Activated CD8-positive, alpha-beta memory T cell treated with anti-CD3 and anti-CD28 coated beads for 24 hours (primary cell): ENCODE measurements at places on chromosomes 7 and 10.

DNA sequence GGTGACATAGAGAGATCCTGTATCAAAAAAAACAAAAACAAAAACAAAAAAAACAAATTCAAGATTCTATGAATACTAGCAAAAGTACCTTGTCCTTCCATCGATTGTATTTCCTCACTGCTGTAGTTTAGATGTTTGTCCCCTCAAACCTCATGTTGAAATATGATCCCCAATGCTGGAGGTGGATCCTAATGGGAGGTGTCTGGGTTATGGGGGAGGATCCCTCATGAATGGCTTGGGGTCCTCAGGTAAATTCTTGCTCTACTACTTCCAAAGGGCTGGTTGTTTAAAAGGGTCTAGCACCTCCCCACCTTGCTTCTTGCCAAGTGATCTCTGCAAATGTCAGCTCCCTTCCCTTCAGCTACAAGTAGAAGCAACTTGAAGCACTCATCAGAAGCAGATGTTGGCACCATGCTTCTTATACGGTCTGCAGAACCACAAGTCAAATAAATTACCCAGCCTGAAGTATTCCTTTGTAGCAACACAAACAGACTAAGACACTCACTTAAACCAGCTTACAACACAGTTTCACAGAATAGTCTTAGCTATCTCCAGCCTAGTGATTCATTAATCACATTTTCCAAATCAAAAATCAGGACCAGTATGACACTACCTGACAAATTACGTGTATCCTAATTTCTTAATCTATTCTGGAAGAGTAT, 20.7 kb downstream of the ABI1 start:
- no peak for DNase-seq

GRCh38 chr7:42097752-42098151, 139.3 kb downstream of the GLI3 start:
- no peak for DNase-seq

- no peak for DNase-seq
Observed at GRCh38 chr10:50388181-50388580, 136.9 kb upstream of the ASAH2 start.

DNA sequence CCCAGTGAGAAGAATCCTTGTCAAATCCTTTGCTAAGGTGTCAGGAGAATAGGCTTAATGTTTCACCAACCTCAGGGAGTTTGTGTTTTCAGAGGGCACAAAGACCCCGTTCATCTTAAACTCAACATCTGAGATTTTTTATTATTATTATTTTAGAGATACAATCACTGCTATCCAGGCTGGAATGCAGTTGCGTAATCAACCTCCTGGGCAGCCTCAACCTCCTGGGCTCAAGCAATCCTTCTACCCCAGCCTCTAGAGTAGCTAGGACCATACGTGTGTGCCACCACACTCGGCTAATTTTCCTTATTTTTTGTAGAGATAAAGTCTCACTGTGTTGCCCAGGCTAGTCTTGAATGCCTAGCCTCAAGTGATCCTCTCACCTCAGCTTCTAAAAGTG, 599.2 kb downstream of the KCNMA1 start:
- no peak for DNase-seq

DNA sequence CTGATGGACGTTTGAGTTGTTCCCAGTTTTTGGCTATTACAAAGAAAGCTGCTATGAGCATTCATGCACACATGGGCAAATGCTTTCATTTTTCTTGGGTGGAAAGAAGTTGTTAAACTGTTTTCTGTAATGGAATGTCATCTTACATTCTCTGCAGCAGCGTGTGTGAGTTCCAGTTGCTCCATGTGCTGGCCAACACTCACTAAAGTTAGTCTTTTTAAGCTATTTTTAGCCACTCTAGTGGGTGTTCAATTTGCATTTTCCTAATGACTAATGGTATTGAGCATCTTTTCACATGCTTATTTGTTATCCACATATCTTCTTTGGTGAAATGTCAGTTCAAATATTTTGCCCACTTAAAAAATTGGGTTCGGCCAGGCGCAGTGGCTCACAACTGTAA, 82.8 kb upstream of the COL13A1 start:
- no peak for DNase-seq

DNA sequence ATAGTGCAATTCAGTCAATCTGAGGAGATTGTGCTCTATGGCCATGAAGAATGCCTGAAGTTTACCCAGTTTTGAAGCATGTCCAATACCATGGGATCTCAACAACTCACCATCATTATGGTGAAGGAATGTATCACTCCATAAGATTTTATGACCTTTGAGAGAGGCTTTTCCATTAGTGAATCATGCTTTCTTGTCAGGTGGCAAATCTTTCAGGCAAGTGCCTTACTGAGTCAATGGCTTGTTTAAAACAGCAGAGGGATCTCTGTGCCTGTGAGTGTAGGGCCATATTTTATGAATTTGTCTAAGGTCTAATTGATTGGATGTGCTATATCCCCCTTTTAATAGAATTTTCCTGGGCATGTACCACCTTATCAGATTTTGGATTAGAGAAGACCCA, 131.5 kb downstream of the CCDC7 start:
- DNase-seq, result no peak

DNA sequence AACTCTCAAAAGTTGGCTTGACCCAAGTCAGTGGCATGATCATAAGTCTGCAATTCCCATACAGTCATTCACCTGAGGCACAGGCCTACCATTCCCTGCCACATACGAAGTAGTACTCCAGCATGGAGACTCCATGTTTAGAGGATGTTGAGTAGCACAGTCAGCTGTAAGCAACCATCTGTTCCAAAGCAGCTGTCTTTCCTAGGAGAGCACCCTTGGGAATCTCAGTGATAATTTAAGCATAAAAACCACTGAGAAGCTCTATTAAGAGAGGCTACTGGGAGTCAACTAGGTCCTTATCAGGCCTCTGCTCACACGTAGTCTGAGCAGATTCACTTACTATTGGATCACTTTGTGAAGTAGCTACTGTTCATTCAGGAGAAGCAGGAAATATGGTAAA, 61.6 kb upstream of the UNC5B start:
- DNase-seq, result no peak

DNA sequence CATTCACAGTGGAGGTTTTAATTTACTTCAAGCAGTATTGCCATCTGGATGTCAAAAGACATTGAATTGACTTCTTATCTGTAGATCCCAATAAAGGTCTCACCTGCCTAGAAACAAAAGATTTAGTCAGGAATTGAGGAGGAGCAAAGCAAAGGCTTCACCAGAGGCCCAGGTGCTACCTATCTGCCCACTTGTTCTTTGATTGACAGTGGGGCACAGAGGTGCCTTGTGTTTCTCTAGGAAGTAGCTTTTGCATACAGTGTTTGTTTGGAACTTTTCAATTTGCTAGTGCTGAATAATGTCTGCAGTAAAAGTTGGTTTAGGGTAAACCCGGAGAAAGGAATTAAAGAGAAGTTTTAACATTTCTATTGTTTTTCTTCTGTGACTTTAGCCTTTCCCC, 40.4 kb downstream of the AUTS2 start:
- DNase-seq, result no peak

GRCh38 chr7:42046483-42046882, 190.5 kb downstream of the GLI3 start:
- DNase-seq, result no peak

DNA sequence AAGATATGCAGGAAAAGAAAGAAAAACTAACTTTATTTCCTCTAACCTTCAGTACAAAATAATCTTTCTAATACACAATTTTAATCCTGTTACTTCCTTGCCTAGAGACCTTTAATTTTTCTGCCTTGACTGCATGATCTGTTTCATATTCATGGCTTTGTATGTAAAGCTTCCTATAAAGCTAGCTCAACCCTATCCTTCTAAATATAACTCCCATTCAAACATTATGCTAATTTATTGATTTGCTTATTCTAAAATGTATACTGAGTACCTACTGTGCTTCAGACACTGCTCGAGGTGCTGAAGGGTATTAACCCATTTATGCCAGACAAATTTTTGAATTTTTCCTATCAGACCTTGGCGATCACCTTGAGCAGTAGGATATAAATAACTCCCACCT, 47.6 kb downstream of the SEMA3C start:
- DNase-seq, result no peak

DNA sequence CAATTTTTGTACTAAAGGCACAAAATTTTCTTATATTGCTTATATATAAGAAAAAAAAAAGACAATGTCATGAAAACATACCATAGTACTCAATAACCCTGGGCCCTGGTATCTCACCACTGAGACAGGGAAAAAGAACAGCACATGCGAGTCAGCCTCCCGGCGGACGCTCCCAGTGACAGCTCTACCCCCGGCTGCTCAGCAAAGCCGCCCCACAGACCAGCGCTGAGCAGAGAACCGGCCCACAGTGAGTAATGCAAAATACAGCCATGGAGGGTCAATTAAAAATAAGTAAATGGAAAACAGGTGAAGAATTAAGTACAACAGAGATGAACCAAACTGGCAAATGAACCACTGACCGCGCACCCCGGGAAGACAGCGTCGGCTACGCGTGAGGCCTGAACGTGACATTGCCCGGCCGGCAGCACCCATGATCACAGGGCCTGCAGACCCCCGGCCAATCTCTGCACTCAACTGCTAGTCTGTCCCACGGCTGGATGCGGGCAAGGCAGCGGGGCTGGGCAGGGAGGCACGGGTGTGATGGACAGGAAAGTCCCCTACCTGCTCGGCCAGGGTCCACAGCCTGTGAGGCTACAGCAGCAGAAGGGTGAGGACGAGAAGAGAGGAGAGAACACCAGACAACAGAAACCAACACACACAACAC, 175.9 kb downstream of the ZMYND11 start:
- no peak for DNase-seq

GRCh38 chr10:86253091-86254072, 113.2 kb downstream of the GRID1 start:
- DNase-seq, result peak; percentile 42

DNA sequence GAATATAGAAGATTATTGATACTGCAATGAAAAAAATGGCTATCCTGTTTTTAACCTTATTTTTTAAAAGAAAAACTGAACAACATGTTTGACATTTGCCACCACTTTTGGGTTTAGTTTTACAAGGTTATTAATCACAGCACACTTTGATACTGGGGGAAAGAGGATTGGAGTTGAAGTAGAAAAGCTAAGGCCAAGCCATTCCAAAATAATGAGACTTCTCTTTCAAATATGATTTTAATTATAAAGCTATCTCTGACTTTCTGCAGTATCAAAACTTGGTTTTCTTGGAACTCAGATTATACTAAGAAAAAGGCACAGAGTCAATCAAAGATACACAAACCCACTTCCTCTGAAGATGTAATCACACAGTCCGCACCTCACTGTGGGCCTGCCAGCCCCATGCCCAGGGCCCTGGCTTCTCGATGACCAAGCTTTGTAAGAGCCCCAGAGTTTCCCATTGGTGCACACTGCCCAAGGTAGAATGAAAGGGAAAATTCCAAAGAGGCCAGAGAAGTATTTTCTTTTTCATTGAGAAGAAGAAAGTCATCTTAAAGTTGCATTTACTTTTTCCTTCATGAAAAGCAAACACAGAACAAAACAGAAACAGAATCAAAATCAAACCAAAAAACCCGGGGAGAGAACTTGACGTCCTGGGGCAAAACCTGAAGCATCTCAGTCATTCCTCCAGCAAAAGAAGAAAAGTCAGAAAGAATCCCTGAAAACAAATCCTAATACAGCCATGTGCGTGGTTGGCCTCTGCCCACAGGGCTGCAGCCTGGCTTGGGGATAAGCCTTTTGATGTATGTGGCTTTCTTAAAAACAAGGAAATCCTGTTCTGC, 187.7 kb upstream of the KLF6 start:
- DNase-seq, result no peak

DNA sequence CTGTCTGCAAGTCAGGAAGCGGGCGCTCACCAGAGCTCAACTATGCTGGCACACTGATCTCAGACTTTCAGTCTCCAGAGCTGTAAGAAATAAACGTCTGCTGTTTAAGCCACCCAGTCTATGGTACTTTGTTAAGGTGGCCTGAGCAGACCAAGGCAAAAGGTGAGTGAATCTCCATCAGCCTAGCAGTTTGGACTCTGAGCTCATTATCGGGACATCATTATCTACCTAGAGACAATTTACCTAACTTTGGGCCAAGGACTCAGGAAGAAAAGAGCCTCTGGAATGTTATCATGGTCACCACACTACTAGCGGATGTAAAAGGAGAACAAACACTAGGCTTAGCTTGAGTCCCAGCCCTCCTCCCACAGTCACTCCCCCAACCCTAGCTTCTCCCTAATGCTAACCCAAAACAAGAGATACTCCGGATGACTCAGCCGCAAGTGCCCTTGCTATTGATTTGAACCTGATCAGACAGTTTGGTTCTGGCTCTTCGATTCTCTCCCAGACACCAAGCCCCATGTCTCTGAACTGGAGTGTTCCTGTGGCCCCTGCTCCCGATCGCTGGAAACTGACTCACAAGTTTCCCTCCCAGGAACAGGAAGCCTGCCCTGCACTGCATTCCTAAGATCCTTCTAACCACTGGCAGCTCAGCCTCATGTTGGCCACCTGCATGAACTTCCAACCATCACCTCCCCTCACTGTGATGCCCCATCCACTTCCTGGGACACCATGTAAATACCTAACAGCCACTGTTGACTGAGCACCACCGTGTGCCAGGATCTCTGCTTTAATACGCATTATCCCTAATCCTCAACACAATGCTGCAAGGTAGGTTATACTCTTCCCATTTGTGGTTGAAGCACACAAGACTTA, 34.5 kb downstream of the CREB3L2 start:
- DNase-seq, result no peak
